ENCODE measurements at places on chromosomes 2 and 18.

DNA sequence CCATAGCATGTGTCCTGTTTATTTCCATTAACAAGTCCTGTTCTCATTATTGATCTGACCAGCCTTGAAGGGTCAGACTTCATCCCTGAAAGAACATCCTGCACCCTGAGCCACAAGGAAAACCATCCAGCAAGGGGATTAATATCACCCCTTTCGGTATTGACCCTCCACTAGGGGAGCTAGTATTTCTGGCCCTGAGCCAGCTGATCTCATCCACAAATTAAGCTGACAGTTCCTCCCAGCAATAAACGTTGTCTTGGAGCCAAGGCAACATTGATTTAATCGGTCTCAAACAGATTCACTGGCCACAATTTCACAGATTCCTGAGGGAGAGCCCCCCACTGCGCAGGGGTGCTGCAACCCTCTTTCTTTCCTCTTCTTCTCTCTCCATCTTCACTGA is 353.1 kb upstream of the FANCL start:
- DNase-seq: no peak

DNA sequence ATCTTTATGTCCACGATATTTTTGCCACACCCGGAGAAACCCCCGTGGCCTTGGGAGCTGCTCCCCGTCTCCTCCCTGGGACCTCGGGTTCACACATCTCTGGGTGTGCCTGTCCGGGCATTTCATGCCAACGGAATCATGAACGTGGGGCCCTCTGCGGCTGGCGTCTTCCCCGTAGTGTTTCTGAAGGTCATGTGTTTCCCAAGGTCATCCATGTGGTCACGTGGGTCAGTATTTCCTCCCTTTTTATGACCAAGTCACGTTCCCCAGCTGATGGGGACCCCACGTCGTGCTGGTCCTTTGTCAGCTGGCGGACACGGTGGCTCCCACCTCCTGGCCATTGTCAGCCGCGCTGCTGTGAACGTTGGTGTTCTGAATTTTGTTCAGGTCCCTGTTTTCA is 135.7 kb downstream of the NFATC1 start:
- DNase-seq: no peak

DNA sequence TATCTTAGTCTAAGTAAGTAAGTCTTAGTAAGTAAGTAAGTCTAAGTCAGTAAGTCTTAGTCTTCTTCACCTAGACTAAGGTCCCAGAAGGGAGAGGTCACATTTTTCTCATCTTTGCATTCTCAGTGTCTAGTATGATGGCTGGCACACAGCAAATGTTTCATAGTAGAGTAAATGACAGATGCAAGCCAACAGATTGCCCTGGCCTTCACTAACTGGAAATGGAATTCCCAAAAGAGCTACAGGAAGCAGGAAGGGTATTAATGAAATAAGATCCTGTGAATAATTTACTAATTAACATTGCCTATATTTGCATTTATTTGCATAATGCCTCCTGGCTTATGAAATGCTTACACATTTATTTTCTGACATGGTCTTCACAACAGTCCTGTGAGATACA is 221.6 kb downstream of the RAD51AP2 start:
- peak; percentile 58 for DNase-seq

- no peak for DNase-seq
Measured at GRCh38 chr2:8722986-8723385, 41.1 kb downstream of the ID2 start.

DNA sequence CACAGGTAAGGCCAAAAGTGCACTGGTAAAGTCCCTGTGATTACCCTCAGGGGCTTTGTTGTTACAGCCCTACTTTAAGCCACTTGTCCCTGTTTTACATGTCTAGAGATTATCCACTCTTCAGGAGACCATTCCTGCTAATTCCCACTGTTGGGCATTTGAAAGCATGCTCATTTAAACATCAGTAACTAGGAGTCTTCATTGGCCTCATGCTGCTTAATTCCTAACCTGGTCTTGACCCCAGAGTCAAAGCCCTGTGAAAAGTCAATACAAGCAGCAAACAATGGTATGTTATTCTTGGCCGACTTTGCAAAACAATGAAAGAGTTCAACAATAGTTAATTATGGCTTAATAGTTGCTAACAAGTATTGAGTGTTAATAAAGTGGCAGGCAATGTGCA is 23.2 kb downstream of the AFF3 start:
- no peak for DNase-seq

DNA sequence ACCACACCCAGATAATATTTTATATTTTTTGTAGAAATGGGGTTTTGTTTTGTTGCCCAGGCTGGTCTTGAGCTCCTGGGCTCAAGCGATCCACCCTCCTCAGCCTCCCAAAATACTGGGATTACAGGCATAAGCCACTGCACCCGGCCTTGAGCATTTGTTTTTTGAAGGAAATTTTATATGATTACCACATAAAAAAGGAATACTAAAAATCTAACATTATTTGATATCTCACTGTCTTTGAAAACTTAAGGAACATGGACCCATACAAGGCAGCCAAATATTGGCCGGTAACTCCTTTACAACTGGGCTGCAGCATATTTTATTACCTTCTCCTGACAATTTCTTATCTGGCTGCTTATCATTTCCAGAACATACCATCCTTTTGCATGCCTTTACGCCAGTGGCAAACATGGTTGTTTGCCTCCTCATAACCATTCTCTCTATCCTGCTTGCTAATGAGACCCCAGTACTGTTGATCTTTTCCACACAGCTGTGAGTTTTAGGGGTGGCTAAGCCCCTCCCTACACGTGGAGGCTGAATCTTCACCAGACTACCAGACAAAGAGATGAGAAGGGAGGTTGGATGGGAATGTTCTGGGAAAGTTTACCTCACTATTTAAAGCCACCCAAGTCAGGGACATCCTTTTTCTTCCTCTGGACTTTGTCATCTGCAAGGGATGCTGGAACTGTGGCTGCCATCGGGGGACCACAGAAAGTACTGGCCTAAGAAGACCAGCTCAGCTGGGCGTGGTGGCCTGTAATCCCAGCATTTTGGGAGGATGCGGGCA is 157.5 kb downstream of the TGIF1 start:
- DNase-seq: no peak

GRCh38 chr2:74179063-74179865 is 585 bp upstream of the MOB1A start:
- DNase-seq: no peak

DNA sequence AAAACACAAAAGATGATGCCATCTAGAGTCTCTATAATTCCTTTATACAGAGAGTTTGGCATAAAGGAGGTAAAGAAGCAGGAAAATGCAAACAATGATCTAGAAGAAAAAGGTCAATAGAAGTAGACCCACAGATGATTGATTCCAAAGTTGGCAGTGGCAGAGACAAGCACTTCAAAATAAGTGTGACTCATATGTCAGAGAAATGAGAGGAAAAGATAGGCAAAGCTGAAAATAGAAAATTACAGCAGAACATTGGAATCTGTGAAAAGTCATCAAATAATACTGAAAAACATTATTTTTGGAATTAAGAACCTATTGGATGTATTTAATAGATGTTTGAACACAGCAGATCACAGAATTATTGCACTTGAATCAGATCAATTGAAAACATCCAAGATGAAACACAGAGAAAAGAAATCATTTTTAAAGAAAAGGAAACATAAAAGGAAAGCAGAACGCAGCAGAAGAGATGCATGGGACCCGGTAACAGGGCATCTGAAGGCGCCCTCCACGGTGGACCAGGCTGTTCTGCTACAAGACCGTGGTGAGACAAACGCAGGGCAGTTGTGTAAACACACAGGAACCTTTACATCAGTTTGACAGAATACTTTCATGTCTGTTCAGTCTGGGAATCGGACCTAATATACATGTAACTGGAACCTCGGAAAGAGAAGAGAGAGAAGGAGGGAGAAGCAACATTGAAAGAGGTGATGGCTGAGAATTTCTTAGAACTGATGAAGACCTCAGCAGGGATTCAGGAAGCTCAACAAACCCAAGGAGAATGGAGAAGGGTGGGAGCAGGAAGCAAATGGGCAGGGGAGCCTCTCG is 74.6 kb upstream of the GPC1 start:
- no peak for DNase-seq

DNA sequence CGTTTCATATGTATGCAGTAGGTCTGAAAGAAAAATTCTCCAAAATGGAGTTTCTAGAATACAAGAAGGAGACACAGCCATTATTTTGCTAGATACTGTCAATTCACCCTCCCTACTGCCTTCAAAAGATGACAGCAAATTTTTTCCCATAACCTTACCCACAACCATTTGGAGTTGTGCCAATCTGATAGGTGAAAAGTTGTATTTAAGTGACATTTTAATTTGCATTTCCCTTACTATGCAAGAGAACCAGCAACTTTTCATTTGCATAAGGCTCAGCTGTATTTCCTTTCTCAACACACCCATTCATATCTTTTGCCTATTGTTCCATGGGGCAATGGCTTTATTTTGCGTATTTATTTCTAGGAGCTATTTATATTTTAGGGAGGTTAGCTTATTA is 31.4 kb upstream of the IL18RAP start:
- no peak for DNase-seq

DNA sequence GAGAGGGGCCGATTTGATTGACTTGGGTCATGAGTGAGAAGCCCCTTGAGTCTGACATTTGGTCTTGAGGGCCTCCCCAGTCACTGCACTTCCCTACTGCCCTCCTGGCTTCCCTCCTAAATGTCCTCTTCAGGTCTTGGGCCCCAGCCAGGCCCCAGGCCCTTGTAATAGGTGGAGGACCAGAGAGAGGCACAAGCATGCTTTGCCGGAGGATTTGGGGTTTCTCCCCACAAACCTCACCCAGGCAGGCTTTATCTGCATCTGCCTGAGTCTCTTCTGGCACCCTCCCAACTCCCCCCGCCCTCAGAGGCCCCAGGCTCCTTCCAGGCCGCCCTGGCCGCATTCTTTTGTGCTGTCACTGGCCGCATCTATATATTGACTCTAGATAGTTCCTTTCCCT is 270.7 kb downstream of the HAUS1 start:
- DNase-seq: no peak

DNA sequence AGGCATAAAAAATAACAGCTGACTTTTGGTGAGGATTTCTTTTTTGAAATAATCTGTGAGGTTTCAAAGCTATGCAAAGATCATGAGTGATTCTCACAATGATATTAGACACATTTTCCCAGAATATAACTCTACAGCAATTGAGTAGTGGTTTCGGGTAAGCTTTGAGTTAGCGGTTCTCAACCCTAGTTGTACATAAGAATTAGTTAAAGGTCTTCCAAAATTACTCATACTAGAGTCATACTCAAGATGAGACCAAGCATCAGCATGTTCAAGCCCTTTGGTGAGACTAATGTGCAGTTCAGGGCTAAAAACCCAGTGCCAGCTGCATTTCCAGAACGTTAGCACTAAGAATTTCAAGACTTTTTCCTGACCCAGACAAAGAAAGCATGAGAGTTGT is 31.1 kb downstream of the DSG4 start:
- no peak for DNase-seq

- DNase-seq: peak; percentile 9
Measured at GRCh38 chr2:202201220-202202160, 36.9 kb downstream of the SUMO1 start.

DNA sequence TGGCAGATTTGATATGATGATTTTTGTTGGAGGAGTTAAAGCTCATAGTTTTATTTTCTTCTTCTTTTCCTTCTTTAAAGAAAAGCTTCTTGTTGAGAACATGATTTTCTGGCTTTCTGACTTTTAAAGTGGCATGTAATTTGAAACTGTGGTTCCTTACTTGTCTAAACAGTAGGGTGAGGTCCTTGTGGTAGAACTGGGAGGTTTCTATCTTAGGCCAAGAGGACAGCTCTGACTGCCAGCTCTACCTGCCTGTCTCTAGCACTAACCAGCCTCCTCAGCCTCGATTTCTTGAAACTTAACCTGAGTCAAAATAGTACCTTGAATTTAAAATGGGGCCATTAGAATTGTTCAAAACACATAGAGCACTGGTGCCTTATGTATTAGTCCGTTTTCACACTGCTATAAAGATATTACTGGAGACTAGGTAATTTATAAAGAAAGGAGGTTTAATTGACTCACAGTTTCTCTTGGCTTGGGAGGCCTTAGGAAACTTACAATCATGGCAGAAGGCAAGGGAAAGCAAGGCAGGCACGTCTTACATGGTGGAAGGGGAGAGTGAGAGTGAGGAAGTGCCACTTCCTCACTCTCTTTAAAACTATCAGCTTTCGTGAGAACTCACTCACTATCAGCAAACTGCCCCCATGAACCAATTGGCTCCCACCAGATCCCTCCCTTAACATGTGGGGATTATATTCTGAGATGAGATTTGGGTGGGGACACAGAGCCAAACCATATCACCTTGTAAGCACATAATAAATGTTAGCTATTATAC is 119.0 kb downstream of the CERS6 start:
- no peak for DNase-seq

GRCh38 chr2:122935506-122935905 is 1089.6 kb upstream of the CNTNAP5 start:
- DNase-seq: no peak

GRCh38 chr2:113894156-113894743 is 4.4 kb downstream of the ACTR3 start:
- no peak for DNase-seq

- no peak for DNase-seq
Measured at GRCh38 chr2:11537951-11538350, 4.1 kb downstream of the GREB1 start.

- no peak for DNase-seq
Measured at GRCh38 chr2:183123959-183124221, 353 bp upstream of the NUP35 start.

DNA sequence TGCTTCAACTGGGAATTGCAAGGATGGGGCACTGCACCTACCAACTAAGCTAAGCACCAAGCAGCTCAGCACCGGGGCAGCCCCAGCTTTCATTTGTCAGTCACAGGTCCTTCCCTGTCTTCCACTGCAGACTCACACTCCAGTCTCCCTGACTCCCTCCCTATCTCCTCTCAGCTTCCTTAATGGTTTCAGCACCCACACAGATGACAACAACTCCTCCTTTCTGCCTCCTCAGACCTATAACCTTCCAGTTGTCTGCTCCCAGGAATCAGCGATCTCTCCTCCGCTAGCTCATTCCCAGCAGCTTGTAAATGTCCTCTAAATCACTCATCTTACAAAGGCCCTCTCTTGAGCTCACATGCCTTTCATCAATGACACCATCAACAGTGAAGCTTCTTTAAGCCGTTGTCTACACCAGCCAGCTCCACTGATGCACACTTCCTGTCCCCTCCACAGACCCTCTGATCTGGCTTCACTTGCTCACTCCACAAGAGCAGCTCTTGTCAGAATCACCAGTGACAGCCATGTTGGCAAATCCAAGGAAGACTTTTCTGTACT is 32.1 kb downstream of the CLASP1 start:
- DNase-seq: no peak

GRCh38 chr2:46171411-46171953 is 125.7 kb upstream of the EPAS1 start:
- peak; percentile 46 for DNase-seq

GRCh38 chr2:239516954-239517305 is 116.1 kb upstream of the HDAC4 start:
- no peak for DNase-seq

Measured in G401 (cell line).